Suppressor macrophage (primary cell): ENCODE measurements at places on chromosomes 2 and 18.

DNA sequence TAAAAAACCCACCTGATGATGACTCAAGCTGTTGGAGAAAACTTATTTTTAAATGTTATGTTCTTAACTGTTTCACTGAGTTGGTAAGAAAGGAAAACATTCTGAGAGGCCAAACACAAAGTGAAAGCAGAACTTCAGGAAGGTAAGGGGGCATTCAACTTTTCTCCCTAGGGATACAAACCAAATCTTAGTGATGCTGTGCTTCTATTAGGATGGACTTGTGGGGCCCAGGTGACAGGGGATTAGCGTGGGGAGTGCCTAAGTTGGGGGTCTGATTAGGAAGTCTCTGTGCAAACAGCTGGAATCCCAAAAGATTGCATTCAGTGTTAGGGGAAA lies 18.5 kb downstream of the PDCL3 start:
- no peak for DNase-seq

- no peak for DNase-seq
Observed at GRCh38 chr18:63773551-63773950, 1.7 kb upstream of the SERPINB7 start.

- DNase-seq = no peak
Observed at GRCh38 chr18:61710082-61710620, 182.7 kb downstream of the RNF152 start.

- peak; percentile 83 for DNase-seq
Observed at GRCh38 chr2:46306330-46306751, 9.1 kb downstream of the EPAS1 start.

GRCh38 chr18:13233787-13234783 lies 15.5 kb downstream of the LDLRAD4 start:
- no peak for DNase-seq

- DNase-seq = no peak
Observed at GRCh38 chr18:6444466-6445228, 29.9 kb upstream of the L3MBTL4 start.

DNA sequence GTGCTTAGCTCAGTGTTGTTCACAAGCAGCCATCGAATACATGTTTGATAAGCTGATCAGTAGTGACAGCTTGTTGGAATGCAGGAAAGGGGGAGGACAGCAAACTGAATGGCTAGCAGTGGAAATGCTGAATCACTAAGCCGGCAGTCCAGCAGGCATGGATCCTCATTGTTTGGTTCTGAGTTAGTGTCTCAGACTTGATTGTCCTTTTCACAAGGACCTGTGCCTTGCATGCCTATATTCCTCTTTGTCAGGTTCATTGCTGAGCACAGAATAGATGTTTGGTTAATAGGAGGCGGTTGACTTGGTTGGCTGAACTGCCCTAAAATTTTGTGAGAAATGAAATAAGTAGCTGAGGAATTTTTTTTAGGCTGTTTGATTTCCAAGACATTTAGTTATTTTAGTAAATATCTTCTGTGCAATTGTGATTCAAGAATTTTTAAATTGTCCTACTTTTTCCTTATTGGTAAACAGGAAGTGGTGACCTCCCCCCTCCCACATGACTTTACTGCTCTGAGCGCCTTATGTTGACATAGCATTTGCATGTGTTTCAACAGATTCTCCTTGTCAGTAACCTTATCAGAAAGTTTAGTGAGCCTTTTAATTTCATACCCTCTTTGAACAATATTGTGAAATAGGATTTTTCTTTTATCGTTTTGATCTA lies 21.4 kb upstream of the STON1 start:
- DNase-seq = peak; percentile 52

DNA sequence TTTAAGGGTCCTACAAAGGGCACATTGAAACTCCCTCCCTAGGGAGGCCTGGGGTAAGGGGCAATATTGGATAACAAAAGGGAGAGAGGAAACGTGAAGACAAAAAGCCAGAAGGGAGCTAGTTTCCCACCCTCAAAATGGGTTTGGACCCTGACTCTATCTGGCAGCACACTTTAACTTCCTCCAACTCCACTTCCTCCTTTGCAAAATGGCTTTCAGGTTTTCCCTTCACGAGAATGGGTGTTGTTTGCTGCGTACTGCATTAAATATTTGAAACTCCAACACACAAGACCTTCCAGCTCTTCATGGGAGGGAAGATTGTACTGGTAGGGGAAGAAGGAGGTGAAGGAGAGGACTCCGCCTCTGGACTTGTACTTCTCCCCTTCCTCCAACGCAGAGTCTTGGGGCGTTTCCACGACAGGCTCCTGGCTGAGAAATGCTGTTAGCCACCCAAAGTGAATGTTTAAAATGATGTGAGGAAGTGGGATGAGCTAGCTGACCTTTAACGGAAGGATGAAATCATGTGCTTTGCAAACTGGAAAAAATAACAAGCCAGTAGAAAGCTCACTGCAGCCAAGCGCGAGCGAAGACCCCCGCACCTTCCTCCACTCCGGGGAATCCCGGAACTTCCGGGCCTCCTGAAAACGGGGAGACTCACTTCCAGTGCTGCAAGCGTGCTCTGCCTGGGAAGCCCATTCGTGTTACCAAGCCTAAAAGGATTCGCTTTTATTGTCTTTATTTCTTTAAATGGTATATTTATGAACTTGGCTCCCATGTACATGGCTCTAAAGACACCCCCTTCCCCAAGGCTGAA lies 85.6 kb downstream of the VIT start:
- peak; percentile 36 for DNase-seq

DNA sequence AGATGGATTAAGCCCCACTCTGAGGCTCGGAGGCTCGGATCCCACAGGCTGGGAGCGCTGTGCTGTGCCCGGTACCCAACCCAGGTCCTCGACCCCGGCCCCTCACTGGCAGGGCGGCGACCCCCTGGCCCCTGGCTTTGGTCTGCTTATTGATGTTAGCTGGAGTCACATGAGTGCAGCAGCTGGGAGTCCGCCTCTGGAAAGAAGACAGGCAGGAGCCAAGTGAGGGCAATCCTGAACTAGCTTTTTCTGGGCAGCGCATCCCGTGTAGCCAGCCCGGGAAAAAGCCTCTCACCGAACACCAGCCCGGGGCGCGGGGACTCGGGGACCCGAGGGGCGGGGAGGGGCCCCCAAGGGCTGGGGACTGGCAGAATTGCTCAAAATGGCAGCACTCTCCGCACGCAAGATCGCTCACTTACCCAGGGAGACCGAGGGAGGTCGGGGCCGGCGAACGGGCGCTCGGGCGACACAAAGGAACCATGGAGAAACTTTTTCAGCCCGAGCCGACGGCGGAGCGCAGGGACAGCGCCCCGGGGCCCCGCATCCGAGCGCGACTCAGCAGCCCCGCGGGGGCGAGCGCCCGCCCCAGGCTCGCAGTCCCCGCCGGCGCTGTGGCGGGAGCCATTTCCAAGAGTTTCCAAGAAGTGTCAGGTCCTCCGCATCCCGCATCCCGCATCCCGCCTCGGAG lies 567 bp downstream of the TMEM200C start:
- peak; percentile 8 for DNase-seq

- no peak for DNase-seq
Observed at GRCh38 chr2:230872151-230872967, 7.6 kb downstream of the ITM2C start.

DNA sequence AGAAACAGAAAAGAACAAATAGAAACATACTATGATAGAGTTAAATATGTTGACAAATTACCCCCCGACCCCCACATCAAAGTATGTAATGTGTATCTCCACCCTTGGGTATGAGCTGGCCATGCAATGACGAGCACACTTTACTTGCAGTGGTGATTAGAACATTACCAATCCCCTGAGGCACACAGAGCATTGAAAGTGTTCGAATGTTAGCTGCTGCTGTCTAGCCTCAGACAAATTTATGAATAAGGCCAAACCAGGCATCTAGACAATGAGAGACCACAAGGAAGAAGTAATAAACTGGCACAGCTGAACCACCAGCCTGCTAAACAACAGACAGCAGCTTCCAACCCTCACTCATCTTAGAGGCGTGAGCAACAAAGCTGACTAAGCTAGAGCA lies 380.5 kb downstream of the DSEL start:
- DNase-seq = no peak

GRCh38 chr2:134823431-134823830 lies 15.0 kb upstream of the ACMSD start:
- no peak for DNase-seq

- no peak for DNase-seq
Observed at GRCh38 chr2:163580757-163581156, 155.1 kb downstream of the FIGN start.

- no peak for DNase-seq
Observed at GRCh38 chr2:200966770-200967169, 3.3 kb upstream of the ORC2 start.

GRCh38 chr2:235955664-235956063 lies 212.5 kb downstream of the GBX2 start:
- DNase-seq = no peak

DNA sequence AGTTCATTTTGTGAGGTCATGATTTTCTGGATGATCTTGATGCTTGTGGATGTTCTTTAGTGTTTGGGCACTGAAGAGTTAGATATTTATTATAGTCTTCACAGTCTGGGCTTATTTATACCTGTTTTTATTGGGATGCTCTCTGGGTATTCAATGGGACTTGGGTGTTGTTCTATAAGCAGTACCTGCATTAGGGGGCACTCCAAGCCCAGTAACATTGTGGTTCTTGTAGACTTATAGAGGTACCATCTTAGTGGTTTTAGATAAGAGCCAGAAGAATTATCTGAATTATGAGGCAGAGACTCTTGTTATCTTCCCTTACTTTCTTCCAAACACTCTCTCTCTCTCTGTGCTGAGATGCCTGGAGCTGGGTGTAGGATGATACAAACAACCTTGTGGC lies 470.0 kb downstream of the PIK3C3 start:
- DNase-seq = no peak

GRCh38 chr2:222813177-222813843 lies 47.5 kb upstream of the ACSL3 start:
- DNase-seq = peak; percentile 43

GRCh38 chr2:157488877-157489276 lies 45.0 kb upstream of the CYTIP start:
- no peak for DNase-seq

- DNase-seq = peak; percentile 25
Observed at GRCh38 chr2:127423478-127423843, 5.2 kb downstream of the PROC start.

- peak; percentile 85 for DNase-seq
Observed at GRCh38 chr2:68948710-68949109, 4.0 kb downstream of the GKN2 start.

GRCh38 chr2:128261245-128262128 lies 57.2 kb downstream of the HS6ST1 start:
- DNase-seq = no peak

GRCh38 chr18:48844271-48844670 lies 106.5 kb downstream of the SMAD7 start:
- DNase-seq = no peak

DNA sequence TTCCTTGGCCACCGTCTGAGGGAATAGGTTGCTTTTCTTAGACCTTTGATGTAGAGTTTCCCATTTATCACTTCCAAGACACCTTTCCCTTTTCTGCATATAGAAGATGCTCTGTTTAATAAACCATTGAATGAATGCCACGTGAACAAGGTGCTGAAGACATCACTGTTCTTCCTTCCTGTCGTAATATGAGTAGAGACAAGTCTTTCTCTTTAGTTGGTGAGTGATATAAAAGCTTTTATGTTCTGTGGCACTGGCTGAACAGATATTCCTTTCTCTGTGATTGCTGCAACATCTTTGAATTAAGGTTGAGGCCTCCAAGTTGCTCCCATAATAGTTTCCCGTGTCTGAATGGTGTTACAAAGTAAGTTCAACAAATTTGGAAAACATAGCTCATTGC lies 38.7 kb downstream of the TTC39C start:
- DNase-seq = no peak

DNA sequence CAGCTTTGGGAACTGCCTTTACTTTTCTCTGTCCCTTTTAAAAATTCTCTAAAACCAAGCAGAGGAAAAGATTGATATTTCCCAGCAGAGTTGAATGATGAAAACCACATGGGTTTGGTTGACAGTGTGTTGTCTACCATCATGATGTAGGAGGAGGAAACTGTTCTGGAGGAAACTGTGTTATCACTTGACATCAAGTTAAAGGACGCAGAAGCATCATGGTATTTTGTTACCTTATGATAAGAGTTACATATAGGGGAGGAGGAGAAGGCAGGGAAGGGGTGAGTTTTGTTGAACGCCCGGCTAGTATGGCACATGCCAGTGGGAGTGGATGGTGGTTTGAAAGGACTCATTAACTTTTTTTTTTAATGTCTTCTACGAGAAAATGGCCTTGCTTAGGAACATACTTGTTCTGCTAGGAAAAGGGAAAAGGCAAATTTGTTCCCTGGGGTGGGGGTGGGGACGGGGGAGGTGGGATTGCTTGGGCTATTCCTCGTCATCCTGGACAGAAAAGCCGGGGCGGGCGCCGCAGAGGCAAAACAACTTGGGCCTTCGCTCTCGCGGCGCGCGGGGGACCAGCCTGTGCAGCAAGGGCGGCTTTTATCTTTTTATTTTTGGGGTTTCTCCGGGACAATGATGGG lies 766 bp downstream of the TMEM17 start:
- DNase-seq = peak; percentile 1

- DNase-seq = no peak
Observed at GRCh38 chr2:194854941-194855340, 802.1 kb upstream of the SLC39A10 start.

- no peak for DNase-seq
Observed at GRCh38 chr2:207160115-207160514, 5.6 kb downstream of the KLF7 start.

DNA sequence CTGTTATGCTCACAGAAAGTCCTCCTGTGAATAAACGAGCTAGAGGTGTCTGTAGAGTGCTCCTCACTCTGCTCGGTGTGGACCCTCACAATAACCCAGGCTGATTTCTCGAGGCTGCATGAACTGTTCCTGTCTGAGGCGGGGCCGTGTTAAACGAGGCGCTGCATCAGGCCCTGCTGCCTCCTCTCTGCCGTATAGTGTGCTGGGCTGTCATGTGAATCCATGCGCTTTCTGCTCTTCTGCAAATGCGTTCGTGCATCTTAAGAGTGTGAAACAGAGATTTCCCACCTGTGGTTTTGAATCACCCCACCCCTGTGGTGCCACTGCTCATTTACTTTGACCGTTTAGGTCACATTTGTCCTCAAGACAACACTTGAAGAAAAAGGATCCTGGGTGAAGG lies 26.2 kb downstream of the TRAF3IP1 start:
- DNase-seq = no peak

- DNase-seq = peak; percentile 55
Observed at GRCh38 chr2:205684871-205685313, 2.6 kb downstream of the NRP2 start.

DNA sequence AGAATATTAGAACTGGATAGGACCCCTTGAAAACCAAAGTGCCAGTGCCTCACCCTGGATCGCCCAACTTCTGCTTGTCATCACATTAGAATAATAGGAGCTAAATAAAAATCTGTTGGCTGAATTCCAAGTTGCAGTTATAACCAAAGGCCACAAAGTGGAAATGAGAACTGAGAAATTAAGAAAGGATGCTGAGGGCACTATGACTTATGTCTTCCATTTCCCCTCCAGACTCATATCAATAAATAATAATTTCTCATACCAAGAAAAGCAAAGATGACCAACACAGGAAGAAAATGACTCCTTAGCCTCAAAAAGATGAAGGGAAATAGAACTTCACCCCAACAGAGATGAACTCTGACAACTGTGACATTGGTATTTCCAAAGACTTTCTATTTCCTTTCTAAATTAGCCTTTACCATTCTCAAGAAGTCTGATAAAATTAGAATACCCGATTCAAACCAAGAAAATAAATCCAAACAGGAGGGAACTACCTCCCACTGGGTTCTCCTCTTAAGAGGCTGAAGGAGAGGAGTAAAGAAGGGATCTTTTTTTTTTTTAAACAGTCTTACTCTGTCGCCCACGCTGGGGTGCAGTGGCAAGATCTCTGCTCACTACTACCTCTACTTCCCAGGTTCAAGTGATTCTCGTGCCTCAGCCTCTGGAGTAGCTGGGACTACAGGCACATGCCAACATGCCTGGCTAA lies 46.5 kb upstream of the EPG5 start:
- no peak for DNase-seq
